ENCODE measurements at places on chromosomes 6 and 20.

DNA sequence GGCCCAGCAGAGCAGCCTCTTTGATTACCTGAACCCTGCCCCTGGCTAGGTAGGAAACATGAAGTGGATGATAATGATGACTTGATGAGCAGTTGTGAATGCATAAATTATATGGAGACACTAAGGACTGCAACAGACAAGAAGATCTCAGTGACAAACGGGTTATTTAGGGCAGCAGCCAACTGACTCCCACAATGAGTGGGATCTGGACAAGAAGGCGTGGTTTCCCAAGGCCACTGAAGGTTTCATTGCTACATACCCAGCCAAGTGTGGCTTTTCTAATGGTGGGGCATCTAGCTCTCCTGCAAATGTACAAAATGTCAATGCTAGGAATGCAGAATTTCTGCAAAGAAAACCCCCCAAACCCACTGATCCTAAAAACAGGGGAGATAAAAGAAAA, 29.4 kb downstream of the RING1 start:
- no peak for DNase-seq

GRCh38 chr20:29079769-29080690, 2177.4 kb upstream of the DEFB115 start:
- DNase-seq: peak; percentile 97

DNA sequence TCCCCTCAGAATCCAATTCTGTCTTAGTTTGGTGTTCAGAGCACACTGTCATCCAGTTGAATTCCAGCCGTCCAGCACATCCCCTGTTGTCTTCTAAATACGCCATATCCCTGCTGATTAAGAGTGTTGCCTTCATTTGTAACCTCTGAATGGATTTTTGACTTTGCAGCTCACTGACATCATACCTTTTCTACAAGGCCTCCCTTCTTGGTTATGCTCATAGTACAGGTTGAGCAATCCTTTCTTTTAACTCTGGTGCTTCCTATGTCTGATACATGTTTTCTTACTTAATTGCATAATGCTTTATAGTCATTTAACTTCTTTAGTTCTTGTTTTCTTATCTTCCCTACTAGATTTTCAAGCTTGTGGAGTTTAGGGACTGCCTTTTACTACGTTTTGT, 36.4 kb downstream of the XRN2 start:
- no peak for DNase-seq

DNA sequence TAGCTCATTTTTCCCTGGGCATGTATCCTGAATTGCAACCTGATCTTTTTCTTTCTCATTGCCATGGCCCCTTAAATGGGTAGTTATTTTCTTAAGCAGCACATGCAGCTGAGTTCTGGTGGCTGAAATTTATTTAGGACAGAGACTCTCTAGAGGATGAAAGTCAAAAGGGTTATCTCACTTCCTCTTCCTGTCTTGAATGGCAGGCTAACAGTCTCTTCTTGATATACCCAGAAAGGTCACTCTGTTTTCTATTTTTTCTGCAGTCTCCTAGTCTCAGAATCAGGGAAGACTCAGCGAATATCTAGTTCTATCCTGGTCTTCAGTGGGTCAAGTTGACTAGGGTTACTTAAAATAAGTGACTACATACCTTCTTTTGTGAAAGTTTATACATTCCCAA, 243.3 kb downstream of the EPHA7 start:
- no peak for DNase-seq

DNA sequence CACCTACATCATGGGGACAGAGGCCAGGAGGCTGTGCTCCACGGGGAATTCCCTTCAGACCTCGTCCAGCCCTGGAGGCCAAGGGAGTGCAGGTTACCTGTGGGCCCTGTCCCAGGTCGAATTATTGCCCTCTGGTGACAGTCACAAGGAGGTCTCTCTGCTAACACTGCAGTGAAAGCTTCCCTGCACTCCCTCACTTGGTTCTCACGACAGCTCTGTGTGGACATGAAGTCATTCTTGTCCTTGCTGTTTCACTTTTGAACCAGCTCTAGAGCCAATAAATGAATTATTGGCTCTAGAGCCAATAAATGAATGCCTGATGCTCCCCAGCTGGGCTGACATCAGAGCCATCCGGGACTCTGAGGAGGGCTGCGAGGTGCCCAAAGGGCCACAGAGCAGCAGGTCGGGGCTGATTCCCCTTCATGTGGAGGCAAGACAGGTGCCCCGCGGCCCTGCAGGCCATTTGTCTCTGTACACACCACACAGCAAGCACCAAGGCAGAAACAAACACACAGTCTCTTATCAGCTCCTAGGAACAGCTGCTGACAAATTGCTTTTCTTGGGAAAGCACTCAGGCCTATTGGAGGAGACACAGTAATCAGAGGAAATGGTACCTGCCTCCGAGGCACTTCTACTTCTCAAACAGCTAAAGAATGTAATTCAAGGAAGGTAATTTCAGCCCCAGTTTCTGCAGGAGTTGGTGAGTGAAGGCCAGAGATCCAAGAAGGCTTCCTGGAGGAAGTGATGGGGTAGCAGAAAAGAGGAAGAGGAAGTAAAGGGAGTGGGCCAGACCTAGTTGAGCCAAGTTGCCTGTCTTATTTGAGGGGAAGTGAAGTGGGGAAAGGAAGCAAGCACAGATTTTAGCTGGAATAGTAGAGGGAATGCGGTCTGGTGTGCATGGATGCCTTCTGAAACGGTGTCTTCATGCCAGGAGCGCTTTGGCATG, 27.5 kb upstream of the TBXT start:
- DNase-seq: no peak

- no peak for DNase-seq
These were observed 7.5 kb upstream of the ZSWIM1 start for GRCh38 chr20:45873409-45874103.
